Activated T-cell treated with anti-CD3 and anti-CD28 coated beads for 4 hours (primary cell): ENCODE measurements at places on chromosomes 13 and 19.

- DNase-seq = peak; percentile 4
Observed at GRCh38 chr19:41427647-41428480, 690 bp upstream of the B3GNT8 start.

DNA sequence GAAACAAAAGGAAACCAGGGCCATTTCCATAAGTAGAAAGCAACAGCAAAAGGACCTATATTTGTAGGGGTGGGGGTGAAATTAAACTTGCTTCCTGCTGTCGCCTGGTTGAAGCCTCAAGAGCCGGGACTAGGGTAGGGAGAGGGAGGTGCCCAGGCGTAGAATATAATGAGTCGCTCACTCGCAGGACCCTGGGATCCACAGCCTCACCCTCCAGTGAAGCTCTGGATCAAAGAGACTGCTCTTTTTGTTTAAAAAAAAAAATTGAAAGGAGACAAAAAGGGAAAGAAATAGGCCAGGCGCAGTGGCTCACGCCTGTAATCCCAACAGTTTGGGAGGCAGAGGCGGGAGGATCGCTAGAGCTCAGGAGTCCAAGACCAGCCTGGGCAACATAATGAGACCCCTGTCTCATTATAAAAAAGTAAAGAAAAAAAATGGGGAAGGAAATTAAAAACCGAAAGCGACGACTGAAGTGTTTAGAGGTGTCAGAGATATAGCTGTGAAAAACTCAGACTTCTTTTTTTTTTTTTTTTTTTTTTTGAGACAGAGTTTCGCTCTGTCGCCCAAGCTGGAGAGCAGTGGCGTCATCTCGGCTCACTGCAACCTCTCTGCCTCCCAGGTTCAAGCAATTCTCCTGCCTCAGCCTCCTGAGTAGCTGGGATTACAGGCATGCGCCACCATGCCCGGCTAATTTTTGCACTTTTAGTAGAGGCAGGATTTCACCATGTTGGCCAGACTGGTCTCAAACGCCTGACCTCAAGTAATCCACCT is 10.9 kb upstream of the ADGRE5 start:
- no peak for DNase-seq

GRCh38 chr19:58009301-58009665 is 6.7 kb upstream of the ZNF606 start:
- DNase-seq = no peak

DNA sequence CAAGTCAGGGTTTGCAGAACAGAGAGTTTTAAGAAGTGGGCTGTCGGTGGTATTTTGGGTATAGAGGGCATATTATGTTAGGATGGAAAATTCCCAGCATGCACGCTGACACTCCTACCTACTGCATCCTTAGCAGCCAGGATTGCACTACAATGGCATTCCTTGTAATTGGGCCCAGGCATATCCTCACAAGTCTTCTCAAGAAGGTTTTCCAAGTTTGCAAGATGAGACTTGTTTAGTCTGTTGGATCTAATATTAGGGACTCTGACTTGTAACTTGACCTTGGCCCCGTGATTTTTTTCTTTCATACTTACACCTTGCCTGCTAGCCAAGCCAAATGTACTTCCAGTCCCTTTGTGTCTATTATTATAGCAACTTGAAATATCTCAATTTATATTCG is 335.7 kb upstream of the HTR2A start:
- no peak for DNase-seq

DNA sequence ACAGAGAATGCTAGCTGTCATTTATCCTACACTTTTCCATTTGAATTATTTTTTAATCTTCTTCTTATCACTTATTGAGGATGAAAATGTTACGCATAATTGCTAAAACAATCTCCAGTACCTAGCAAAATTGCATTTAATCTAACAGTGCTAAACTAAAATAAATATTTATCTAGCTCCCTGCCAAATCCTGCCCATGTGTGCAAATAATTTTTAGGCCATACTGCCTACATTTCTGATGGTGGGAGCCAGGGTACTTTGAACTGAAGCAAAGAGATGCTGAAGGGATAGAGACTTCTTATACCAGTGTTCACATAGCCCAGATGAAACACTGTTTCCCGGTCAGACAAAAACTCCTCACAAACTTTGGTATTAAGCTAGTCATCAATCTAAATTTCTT is 1268.7 kb upstream of the PCDH20 start:
- no peak for DNase-seq

GRCh38 chr19:30882411-30883005 is 466.7 kb downstream of the TSHZ3 start:
- no peak for DNase-seq

DNA sequence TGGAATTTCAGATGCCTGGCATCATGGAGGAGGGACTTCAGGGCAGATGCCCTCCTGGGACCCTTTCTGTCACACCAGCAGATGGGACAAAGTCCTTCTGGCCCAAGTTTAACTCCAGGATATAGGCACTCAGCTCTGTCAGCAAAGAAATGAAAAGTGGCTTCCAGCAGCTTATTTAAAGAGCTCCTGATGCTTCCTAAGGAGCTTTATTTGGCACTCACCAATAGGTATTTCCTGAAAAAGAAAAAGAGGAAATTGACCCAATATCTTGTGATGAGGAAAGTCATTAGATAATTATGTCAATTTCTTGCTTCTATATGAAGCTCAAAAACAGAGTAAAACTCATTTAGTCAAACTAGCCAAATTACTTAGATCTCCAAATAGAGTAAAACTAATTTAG is 224.6 kb downstream of the RAP2A start:
- no peak for DNase-seq

- DNase-seq = no peak
Observed at GRCh38 chr13:107563099-107563925, 652.0 kb downstream of the LIG4 start.

- DNase-seq = no peak
Observed at GRCh38 chr13:68056816-68057710, 826.9 kb upstream of the PCDH9 start.

GRCh38 chr13:101785858-101786257 is 333.4 kb downstream of the ITGBL1 start:
- DNase-seq = no peak

GRCh38 chr19:42249149-42249750 is 5.7 kb downstream of the ERF start:
- DNase-seq = no peak

DNA sequence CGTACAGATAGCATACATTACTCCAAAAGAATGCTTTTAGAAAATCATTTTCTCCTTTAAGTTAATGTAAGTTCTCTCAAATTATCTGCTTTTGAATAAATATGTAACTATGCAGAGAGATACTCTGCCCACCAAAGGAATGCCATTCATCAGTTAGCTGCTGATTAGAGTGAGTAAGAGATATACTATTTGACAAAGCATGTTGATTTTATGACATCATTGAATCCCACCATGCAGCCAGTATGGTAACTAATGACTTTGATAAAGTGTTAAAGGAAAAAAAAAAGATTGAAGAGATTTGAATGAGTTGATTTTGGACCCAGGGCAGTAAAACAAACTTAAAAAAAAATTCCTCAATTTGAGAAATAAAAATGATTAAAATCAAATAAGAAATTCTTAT is 521.5 kb downstream of the SLITRK6 start:
- DNase-seq = no peak

DNA sequence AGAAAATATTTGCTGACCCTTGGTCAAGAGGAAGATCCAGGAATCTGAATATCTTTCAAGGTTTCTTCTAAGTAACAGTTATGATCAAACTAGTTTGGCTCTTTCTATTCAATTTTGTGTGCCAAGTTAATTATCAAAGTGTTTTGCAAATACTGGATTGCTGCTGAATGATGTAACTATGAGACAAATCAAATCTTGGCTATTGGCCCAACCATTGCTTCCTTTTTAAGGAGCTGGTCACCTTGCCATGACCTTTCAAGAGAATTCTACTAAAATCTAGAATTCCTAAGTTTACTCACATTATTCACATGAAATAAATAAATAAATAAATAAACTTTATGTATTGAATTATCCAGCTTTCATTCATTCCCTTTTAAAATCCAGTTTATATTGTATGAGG is 371.8 kb downstream of the SLITRK6 start:
- no peak for DNase-seq

DNA sequence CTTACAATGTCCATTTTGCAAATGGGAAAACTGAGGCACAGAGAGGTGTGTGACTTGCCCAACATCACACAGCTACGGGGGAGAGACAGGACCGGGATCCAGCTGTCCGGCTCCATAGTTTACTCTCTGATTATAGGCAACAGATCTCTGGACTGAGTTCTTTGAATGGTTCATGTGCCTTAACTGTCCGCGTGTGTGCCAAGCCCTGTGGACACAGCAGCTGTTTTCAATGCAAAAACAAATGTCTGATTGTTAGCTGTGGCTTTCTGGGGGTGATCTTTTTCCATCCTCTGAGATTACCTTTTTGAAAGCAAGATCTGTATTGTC is 94.1 kb downstream of the KL start:
- no peak for DNase-seq

GRCh38 chr19:15374105-15374651 is 5.4 kb downstream of the AKAP8 start:
- DNase-seq = no peak

GRCh38 chr13:59360108-59360507 is 803.6 kb downstream of the DIAPH3 start:
- no peak for DNase-seq

GRCh38 chr19:55319785-55320184 is 5.4 kb downstream of the TMEM150B start:
- no peak for DNase-seq

DNA sequence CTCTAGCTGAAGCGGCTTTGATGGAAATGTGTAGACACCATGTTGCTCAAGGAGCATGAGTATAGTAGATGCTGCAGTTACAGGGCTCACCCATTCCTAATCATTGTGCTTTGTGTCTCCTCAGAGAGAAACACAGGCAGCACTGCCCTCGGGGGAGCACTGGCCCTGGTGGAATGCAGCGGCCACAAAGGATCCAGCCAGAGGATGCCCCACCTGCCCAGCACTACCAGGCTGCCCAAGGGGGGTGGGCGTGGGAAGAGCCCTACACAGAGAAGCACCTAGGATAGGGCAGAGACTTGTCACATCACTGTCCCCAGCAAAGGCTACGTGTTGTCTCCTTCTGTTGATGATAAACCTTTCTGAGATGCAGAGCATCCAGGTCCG is 9.0 kb downstream of the TUBA3C start:
- no peak for DNase-seq

GRCh38 chr13:23292586-23292985 is 111.8 kb downstream of the SGCG start:
- DNase-seq = no peak

DNA sequence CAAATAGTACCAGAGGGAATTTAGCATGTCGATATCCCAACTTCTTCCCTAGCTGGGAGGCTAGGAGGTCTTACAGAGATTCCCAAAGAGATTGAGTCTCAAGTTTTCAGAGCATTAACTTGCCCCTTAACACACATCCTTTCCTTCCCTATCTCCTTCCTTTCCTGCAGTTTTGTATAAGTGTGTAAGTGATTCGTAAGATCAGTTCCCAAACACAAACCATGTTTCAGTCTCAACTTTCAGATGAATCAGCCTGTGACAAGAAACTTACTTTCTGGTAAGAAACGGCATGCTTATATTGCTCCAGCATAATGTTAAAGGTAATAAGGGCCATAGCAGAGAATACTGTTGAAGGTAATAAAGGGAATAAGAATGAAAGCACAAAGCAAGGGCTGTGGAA is 472.2 kb downstream of the LIG4 start:
- DNase-seq = no peak

DNA sequence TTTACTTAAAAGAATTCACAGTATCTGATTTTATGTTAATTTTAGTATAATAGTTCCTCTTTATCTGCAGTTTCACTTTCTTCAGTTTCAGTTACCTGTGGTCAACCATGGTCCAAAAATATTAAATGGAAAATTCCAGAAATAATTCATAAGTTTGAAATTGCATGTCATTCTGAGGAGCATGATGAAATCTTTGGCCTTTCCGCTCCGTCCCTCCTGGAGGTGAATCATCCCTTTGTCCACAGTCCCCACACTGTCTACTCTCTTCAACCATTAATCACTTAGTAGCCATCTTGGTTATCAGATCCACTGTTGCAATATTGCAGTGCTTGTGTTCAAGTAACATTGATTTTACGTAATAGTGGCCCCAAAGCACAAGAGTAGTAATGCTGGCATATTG is 26.9 kb downstream of the SLITRK6 start:
- DNase-seq = no peak

GRCh38 chr13:25172303-25172630 is 179 bp upstream of the AMER2 start:
- no peak for DNase-seq

GRCh38 chr19:33697766-33698165 is 76.0 kb downstream of the CHST8 start:
- DNase-seq = no peak

GRCh38 chr13:49370371-49370770 is 73.5 kb downstream of the CAB39L start:
- no peak for DNase-seq

GRCh38 chr19:33291623-33292534 is 10.5 kb downstream of the CEBPA start:
- no peak for DNase-seq

GRCh38 chr13:98974053-98974452 is 3.8 kb downstream of the DOCK9 start:
- no peak for DNase-seq
